HFFc6 (cell line): ENCODE measurements at places on chromosomes 7 and 10.

DNA sequence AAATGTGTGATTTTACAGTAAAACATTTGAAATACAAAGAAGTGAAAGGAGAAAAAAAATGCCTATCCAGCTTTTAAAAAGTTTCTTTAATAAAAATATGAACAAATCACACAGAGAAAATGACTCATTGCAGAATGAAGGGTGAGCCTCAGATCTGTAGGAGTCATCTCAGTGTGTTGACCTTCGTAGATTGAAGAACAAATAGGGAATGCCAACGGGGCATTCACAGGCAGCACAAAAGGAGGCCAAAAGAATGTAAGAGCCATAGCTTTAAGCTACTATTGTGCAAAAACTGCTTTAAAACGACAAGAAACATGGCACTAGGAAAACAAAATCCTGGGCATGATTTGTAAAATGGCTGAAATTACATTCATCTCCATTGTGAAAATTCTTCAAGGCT is 782.7 kb upstream of the CELF2 start:
- H3K4me1 ChIP-seq: no peaks in the 10 kb centered on the region
- H3K27me3 ChIP-seq: no peaks in the 10 kb centered on the region
- H3K27ac ChIP-seq: no peak overlapping the region
- no peak for DNase-seq
- no peaks in the 10 kb centered on the region for H3K36me3 ChIP-seq
- H3K4me3 ChIP-seq: no peak overlapping the region

- no peak for DNase-seq
- H3K27ac ChIP-seq: no peak overlapping the region
- H3K4me1 ChIP-seq: no peaks in the 10 kb centered on the region
- H3K4me3 ChIP-seq: no peak overlapping the region
- H3K27me3 ChIP-seq: no peaks in the 10 kb centered on the region
- H3K36me3 ChIP-seq: no peaks in the 10 kb centered on the region
Measured at GRCh38 chr7:38781991-38782390, 127.0 kb downstream of the VPS41 start.

DNA sequence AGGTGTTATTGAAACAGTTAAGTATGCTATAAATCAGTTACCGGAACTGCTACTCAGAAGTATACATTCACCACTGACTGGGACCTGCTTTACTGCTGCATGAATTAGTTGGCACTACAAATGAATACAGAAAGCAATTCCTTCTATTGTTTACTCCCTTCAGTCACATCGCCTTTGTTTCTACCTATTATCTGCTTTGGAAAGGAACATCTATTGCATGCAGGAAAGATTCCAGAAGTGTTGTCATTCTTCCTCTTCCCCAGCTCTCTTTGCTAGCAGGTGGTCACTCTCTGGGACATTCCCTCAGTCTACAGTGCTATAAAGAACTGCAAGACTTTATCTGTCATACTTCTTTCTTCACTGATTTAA is 131.3 kb downstream of the ANK3 start:
- H3K27ac ChIP-seq: no peak overlapping the region
- H3K36me3 ChIP-seq: no peaks in the 10 kb centered on the region
- H3K27me3 ChIP-seq: peaks cover 7% of the 10 kb centered on the region; the same call in 1 of the 2 replicates
- H3K4me1 ChIP-seq: no peaks in the 10 kb centered on the region
- no peak overlapping the region for H3K4me3 ChIP-seq

DNA sequence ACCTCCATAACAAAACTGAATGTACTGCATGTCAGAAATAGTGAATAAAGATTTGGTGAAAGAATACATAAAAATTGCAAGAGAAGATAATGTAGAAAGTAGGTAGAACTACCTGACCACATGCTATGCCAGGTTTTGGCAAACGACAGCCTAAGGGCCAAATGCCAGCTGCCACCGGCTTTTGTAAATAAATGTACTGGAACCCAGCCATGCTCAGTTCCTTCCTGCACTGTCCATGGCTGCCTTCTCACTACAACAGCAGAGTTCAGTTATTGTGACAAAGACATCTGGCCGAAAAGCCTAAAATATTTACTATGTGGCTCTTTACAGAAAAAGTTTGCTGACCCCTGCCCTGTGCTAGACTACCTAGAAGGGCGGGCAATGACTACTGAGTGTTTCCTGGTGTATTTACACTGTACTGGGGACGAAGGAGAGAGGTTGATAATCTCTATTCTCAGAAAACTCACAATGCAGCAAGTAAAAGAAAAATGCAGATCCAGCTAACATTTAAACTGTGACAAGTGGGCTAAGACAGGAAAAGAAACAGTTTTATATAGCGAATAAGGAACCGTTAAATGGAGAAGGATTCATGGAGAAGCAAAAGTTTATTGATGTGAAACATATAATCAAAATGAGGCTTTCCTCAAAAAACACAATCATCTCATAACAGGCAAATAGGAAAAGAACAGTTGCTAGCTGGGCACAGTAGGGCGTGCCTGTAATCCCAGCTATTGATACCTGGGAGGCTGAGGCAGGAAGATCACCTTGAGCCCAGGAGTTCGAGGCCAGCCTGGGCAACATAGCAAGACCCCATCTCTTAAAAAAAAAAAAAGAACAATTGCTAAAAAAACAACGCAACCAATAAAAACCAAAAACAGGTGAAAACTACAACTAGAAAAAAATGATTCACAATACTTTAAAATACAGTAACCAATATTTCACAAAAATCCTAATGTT is 13.7 kb downstream of the KIN start:
- H3K27me3 ChIP-seq: no peaks in the 10 kb centered on the region
- no peak overlapping the region for H3K27ac ChIP-seq
- no peak overlapping the region for H3K4me3 ChIP-seq
- no peaks in the 10 kb centered on the region; the same call in 1 of the 2 replicates for H3K4me1 ChIP-seq

- DNase-seq: no peak
- no peak overlapping the region for H3K27ac ChIP-seq
- H3K4me1 ChIP-seq: peaks cover 10% of the 10 kb centered on the region; the same call in 1 of the 2 replicates
- no peaks in the 10 kb centered on the region for H3K36me3 ChIP-seq
Measured at GRCh38 chr10:60043561-60044241, 137.3 kb upstream of the CCDC6 start.

DNA sequence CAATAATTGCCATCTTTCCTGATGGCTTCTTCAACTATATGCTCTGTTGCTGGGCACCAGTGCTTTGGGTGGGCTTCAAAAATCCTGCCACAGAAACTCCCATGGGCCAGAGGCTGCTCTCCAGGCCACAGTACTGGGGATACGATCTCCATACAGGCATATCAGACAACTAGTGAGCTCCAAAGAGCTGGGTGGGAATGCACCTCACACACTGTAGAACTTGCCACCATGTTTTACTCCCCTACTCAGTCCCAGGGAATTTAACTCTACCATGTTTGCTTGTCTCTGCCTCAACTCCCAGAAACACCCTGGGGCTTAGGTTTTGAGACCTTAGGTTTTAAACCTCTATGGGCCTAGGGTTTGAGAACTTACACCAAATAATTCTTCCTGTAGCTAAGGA is 20.5 kb upstream of the TRUB1 start:
- DNase-seq: no peak
- peaks cover 11% of the 10 kb centered on the region for H3K27me3 ChIP-seq

DNA sequence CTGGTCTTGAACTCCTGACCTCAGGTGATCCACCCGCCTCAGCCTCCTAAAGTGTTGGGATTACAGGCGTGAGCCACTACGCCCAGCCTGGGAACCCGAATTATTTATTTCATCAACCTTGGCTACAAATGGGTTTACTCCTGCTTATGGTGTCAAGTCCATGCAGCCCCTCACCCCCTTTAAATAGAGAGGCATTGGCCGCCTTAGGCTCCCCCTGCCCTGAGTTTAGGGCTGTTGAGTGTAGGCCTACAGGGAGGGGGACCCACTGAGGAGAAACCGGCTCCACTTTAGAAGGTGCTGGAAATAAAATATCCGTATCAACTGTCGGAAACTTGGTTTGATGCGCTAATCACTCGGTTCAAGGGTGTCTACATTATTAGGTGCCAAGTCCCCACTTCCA is 8.7 kb upstream of the SP8 start:
- H3K4me3 ChIP-seq: no peak overlapping the region
- no peak for DNase-seq
- H3K27ac ChIP-seq: no peak overlapping the region
- H3K27me3 ChIP-seq: peaks cover 51% of the 10 kb centered on the region
- H3K36me3 ChIP-seq: no peaks in the 10 kb centered on the region
- H3K4me1 ChIP-seq: peaks cover 5% of the 10 kb centered on the region

- peaks cover 2% of the 10 kb centered on the region; the same call in 1 of the 2 replicates for H3K27me3 ChIP-seq
- H3K4me3 ChIP-seq: no peak overlapping the region
- DNase-seq: peak; percentile 12
- no peaks in the 10 kb centered on the region for H3K36me3 ChIP-seq
Measured at GRCh38 chr7:15199482-15199881, 296.9 kb upstream of the DGKB start.

- no peaks in the 10 kb centered on the region for H3K4me1 ChIP-seq
- H3K4me3 ChIP-seq: no peak overlapping the region
- peaks cover 1% of the 10 kb centered on the region; the same call in 1 of the 2 replicates for H3K27me3 ChIP-seq
Measured at GRCh38 chr7:2698581-2699288, 10.7 kb downstream of the AMZ1 start.

DNA sequence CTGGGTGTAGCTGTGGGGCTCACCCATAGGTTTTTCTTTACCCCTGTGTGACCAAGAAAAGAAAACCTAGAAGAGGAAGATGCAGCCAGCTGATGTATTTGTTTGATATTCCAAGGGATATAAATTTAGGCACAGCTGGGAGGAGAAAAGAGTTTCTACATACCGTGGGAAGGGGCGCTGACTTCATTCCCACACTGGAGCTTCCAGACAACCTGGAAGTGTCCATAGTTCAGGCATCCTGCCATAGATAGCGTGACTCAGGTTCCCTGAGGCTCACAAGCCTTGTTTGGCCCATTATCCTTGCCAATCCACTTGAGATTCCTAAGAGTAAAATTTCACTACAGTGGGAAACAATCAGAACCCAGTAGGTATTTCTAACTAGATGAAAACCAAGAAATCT is 371.7 kb upstream of the NRP1 start:
- no peak overlapping the region for H3K4me3 ChIP-seq
- peaks cover 6% of the 10 kb centered on the region for H3K27me3 ChIP-seq
- peak; percentile 66 for DNase-seq
- H3K27ac ChIP-seq: no peak overlapping the region; the same call in 1 of the 2 replicates
- no peaks in the 10 kb centered on the region for H3K36me3 ChIP-seq

- H3K36me3 ChIP-seq: no peaks in the 10 kb centered on the region
- DNase-seq: no peak
- no peaks in the 10 kb centered on the region for H3K4me1 ChIP-seq
- no peak overlapping the region for H3K4me3 ChIP-seq
- peaks cover 1% of the 10 kb centered on the region for H3K27me3 ChIP-seq
Measured at GRCh38 chr7:57641521-57642067, 191.6 kb downstream of the ZNF716 start.

GRCh38 chr7:40288827-40289226 is 154.0 kb downstream of the SUGCT start:
- H3K4me3 ChIP-seq: no peak overlapping the region
- no peak for DNase-seq
- H3K36me3 ChIP-seq: no peaks in the 10 kb centered on the region

DNA sequence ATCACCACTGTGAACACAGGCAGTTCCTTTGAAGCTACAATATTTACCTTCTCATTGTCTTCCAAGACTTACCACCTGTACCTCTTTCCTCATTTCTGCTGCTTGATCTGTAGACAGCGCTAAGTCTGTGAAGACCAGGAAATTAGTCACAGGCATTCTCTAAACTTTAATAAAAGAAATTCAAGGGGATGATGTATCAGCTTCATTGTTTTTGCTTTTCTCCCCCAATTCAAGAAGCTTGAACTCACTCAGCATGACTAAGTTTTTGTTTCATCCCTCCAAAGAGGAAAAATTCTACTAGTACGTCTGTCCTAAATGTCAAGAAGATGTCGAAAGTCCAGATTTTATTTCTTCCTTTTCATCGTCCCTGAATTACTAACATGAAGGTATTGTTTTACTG is 75.3 kb upstream of the PPP1R9A start:
- H3K4me3 ChIP-seq: no peak overlapping the region
- DNase-seq: no peak
- no peak overlapping the region for H3K27ac ChIP-seq
- no peaks in the 10 kb centered on the region for H3K27me3 ChIP-seq
- no peaks in the 10 kb centered on the region for H3K36me3 ChIP-seq

DNA sequence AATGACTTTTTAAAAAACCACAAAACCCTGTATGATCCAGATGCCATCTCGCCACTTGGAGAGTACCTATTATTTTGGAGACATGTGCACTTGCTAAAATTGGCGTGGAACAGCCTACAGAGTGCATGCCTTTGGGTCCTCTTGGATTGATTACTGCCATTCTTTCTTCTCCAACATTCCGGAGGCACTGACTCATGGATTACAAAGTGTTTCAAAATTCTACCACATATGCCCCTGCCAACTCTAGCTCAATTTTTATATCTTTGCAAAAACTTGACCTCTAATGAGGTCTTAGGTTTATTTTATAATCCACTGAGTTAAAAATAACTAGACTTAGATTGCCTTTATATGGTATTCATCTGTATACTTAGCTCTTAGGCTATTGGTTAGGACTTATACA is 55.8 kb upstream of the KIF5B start:
- H3K4me1 ChIP-seq: peaks cover 13% of the 10 kb centered on the region
- H3K27ac ChIP-seq: no peak overlapping the region
- H3K4me3 ChIP-seq: no peak overlapping the region
- peaks cover 13% of the 10 kb centered on the region for H3K27me3 ChIP-seq
- peak; percentile 46 for DNase-seq

- peaks cover 55% of the 10 kb centered on the region for H3K4me1 ChIP-seq
- peak; percentile 80 for DNase-seq
- H3K27me3 ChIP-seq: peaks cover 2% of the 10 kb centered on the region; the same call in 1 of the 2 replicates
- 0 out of 2 replicates have a peak, but pooled peaks cover 9% of the 10 kb centered on the region for H3K36me3 ChIP-seq
- peak overlapping the region; percentile 79 for H3K4me3 ChIP-seq
- peak overlapping the region; percentile 93 for H3K27ac ChIP-seq
Measured at GRCh38 chr10:69439350-69439739, 11.9 kb upstream of the TSPAN15 start.

GRCh38 chr10:71319800-71320392 is 837 bp downstream of the SLC29A3 start:
- H3K36me3 ChIP-seq: peaks cover 9% of the 10 kb centered on the region
- peaks cover 3% of the 10 kb centered on the region for H3K27me3 ChIP-seq
- H3K4me3 ChIP-seq: peak overlapping the region; percentile 96
- no peak for DNase-seq
- H3K27ac ChIP-seq: 0 out of 2 replicates have a peak overlapping the region, but pooled peaks have one; percentile 64

- no peaks in the 10 kb centered on the region for H3K27me3 ChIP-seq
- peaks cover 9% of the 10 kb centered on the region for H3K4me1 ChIP-seq
- no peak for DNase-seq
- no peak overlapping the region for H3K27ac ChIP-seq
Measured at GRCh38 chr7:82122275-82122674, 321.3 kb downstream of the CACNA2D1 start.

GRCh38 chr7:70829221-70830059 is 302.5 kb upstream of the GALNT17 start:
- peaks cover 6% of the 10 kb centered on the region; the same call in 1 of the 2 replicates for H3K4me1 ChIP-seq
- H3K27ac ChIP-seq: no peak overlapping the region
- peak; percentile 44 for DNase-seq
- no peak overlapping the region for H3K4me3 ChIP-seq
- peaks cover 2% of the 10 kb centered on the region; the same call in 1 of the 2 replicates for H3K27me3 ChIP-seq
- H3K36me3 ChIP-seq: no peaks in the 10 kb centered on the region

DNA sequence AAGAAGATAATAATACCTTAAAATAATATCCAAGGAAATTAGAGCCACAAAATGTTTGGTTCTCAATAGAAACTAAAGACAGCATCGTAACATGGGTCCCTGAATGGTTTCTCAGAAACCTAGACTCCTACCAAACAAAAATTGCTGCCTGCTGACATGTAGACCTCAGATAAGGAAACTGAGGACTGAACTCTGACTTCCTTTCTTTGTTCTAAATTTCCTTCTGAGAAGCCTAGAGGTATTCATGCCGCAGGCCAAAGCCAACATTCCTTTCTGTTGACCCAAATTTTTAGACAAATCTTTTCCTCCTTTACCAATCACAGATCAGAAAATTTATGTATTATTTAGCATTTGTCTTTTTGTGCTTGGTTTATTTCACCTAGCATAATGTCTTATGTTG is 816.7 kb upstream of the PHF14 start:
- DNase-seq: no peak
- no peaks in the 10 kb centered on the region for H3K27me3 ChIP-seq
- H3K27ac ChIP-seq: no peak overlapping the region
